ENCODE measurements at places on chromosomes 3 and 15.

- no peak for DNase-seq
These were observed 644.7 kb downstream of the OTOL1 start for GRCh38 chr3:162141272-162141791.

DNA sequence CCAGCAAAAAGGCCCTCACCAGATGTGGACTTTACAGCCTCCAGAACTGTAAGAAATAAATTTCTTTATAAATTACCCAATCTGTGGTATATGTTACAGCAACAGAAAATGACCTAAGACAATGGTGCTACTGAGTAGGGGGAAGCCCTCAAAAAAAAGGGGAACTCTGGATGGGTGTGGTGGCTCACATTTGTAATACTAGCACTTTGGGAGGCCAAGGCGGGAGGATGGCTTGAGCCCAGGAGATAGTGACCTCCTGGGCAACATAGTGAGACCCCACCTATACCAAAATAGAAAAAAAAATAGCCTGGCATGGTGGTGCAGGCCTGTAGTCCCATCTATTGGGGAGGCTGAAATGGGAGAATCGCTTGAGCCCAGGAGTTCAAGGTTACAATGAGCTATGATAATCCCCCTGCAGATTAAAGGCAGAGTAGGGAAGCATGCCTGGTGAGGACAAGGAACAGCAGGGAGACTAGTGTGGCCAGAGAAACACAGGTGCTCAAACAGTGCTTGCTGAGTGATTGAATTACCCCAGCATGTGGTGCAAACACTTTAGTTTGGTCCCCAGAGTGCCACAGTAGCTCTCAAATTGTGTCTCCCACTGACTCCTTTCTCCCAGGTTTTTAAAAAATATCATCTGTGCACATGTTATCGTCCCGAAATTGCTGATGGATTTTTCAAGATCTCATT is 13.9 kb upstream of the USP3 start:
- DNase-seq: peak; percentile 95

DNA sequence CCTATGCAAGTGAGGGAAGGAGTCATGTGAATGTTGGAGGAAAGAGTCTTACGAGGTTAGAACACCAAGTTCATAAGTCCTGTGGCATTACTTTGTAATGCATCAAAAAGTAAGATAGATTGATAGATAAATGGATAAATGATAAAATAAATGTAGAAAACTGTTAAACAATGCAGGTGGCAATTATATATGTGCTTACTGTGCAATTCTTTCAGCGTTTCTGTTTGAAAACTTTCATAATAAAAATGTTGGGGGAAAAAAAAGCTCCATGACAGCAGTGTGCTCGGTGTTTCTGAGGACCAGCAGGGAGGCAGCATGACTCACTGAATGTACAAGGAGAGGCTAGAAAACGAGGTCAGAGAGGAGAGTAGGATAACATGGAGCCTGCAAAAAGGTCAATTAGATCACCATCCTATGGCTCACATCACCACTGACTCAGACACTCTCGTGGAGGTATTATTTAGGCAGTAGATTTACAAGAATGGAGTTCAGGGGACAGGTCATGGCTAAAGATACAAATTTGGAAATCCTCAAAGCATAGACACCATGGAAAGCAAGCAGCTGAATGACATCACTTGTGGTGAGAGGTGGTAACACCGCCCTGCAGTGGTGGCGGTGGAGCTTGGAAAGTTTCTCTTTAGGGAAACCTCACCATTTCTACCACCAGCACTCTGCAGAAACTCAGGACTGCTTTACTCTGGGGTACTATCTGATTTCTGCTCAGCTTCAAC is 219.8 kb downstream of the CTNNB1 start:
- peak; percentile 7 for DNase-seq

DNA sequence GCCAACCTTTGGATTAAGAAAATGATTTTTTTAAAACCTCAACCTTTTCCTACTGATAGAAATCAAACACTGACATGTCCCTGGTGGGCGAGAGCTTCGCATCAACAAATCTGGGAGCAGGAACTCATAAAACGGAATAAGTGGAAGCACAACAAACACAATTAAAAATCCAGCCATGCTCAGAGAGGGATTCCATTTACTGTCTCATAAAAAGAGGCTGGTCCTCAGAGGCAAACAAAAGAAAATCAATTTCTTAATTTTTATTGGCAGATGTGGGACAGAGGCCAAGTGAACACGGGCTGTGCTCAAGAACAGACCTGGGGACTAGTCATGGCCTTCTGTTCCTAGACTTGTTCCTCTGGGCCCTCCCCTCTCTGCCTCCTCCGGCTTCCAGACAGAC is 214.5 kb downstream of the NTRK3 start:
- DNase-seq: no peak

GRCh38 chr3:123341871-123342630 is 106.8 kb downstream of the ADCY5 start:
- DNase-seq: no peak

DNA sequence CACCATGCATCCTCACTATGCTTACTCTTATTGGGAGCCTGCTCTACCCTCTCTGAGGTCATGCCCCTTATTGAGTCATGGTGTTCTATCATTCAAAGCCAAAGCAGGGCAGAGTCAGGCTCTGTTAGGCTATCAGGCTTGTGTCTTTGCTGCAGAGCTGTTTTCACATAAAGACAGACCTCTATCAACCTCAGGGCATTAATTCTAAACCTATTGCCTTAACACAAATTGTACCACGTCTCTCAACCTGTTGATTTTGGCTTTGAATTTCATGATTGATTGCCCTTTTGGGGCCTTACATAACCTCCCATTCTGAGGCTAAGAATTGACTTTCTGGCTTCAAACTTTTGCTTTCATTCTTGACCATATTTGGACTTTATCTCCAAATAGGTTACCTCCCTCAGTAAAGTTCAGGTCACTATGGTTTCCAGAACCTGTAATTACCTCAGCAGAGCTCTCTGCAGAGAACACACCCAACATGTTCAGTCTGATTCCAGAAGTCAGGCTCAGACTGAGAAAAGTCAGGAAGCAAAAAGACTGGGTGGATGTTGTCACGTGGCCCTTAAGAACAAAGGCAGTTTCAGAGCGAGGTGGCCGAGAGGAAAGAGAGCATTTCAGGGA is 221.4 kb upstream of the NANOGP8 start:
- no peak for DNase-seq

GRCh38 chr15:57872281-57873030 is 165.9 kb downstream of the POLR2M start:
- no peak for DNase-seq

DNA sequence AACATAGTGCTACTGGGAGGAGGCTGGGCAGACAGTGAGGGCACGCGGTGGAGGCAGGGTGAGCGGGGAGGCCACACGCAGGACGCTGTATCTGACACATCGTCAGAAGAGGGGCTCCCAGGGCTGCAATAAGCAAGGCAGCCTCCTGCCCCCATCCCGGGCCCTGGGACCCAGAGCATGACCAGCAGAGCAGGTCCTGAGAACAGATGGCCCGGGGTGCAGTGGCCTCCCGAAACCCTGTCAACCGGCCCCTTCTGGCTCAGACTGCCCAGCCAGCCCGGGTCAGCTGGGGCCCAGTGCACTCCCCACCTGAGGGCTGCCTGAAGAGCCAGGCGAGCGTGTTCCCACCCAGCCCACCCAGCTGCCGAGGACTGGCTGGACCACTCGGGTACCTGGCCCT is 37.4 kb downstream of the DNAJB8 start:
- no peak for DNase-seq

DNA sequence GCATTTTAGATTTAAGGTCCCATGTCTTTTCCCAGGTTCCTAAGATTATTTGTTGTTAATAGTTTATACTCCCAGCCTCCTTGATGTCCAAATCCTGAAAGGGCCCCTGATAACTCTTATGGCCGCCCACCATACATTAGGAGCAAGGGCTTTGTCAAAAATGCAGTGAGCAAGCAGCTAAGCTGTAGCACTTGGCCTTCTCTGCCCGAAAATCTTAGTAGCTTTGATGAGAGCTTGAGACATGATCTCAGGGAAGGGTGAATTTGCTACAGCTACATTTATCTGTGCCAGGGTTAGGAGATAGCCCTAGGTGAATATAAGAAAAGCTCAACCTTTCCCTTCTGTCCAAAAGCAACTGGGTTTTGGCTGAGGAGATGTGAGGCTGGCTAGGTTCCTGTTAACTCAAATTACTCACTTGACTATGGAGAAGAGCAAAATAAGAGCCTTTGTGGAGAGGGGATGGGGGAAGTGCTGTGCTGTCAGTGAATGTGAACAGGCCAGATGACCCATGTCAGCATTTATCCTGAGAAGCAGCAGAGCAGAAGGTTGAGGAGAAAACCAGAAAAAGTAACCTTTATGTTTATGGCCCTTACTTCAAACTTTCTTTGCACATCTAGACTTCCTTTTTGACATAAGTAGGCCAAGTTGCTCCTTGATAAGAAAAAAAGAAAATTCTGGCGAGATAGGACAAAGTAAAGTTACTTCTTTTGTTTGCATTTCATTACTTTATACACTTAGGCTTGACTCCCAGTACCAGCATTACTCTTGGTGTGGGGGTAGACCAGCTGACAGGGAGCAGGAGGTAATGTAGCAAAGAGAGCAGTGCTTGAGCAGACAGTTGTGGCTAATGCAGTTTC is 21.1 kb downstream of the MAPK6 start:
- no peak for DNase-seq

- DNase-seq: no peak
These were observed 9.6 kb upstream of the LIPH start for GRCh38 chr3:185561958-185562357.

GRCh38 chr15:90756916-90757315 is 39.8 kb downstream of the BLM start:
- DNase-seq: no peak

- DNase-seq: no peak
These were observed 9.4 kb downstream of the BTLA start for GRCh38 chr3:112489674-112490479.

DNA sequence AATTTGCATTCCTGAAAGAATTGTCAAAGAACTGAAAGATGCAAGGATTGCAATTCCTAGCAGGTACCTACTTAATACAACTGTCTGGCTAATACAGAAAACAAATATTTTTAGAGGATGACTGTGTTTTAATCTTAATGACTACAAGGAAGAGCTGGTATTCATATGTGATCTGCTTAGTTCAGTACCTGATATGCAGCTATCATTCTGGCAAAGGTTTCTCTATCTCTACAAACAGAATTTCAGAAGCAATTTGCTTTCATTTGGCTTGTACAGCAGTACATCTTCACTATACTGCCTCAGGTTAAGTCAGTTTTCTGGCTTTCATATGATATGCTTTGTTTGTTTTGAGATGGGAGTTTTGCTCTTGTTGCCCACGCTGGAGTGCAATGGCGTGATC is 51.3 kb downstream of the TBL1XR1 start:
- no peak for DNase-seq

DNA sequence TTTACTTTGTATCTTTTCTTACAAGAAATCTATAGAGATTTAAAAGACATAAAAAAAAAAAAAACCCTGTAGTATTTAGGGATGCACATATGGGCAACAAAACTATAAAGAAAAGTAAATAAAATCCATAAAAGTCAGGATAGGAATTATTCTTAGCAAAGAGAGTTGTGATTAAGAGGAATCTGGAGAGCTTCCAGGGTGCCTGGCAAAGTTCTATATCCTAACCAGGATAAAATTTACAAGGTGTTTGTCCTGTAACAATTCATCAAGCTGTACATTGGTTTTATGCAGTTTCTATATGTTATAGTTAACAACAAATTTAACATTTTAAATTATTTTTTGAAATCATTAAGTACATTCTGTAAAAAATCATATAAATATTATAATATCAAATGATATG is 7.9 kb downstream of the SECISBP2L start:
- no peak for DNase-seq

DNA sequence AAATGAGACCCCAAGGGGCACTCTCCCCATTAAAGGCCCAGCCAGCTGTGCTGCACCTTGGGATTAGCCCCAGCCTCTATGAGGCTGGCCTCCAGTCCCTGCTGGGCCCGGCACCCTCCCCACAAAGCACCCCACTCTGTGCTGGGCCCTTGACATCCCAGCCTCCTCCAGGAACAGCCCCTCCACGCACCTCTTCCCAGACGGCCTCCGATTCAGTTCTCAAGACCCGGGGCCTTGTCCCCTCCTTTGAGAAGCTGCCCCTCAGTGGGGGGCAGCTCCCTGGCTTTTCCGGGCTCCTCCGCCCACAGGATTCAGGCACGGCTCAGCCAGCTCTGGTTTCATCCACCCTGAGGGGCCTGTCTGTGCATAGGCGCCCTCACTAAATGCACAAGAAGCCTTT is 144.1 kb downstream of the LRRK1 start:
- DNase-seq: no peak

DNA sequence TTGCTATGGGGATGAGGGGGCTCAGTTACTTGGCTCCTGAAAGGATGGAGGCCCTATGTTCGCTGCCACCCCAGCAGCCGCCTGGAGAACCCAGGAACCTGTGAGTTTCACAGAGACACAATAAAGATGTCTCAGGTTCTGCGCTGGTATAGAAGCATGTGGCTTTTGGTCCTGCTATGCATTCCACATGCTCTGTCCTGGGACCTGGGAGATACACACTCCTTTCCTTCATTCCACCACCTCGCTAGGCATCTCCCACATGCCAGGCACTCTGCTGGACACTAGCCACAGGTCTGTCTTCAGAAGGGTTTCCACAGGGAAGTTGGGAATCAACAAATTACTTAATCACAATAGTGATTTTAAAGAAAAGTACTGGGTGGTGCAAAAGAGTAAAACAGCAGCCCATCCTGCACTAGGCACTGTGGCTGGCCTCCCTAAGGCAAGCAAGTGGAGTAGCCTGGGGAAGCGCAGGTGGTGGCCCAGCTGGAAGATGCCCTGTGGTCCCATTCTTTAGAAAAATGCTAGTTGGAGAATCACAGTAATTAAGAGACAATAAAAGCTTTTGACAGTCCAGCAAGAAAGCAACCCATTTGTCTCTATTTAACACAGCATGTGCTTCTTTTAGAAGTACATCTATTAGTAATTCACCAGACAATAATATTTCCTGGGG is 408.9 kb upstream of the WNT5A start:
- DNase-seq: no peak

DNA sequence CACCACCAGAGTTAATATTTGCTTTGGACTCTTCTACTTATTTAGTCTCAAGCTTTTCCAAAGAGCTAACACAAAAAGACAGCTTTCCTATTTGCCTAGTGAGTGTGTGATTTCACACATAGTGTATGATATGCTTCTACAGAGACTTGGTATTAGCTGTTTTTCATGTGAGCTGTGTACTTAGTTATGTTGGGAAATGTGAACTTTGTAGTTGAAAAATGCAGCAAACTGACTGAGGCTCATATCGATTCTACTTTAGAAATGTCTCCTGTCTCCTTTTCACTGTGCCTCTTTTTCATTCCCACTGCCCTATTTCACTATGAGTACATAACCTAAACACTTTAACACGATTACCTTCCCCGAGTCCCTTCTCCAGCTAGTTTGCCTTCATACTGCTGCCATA is 136.5 kb downstream of the ALCAM start:
- DNase-seq: no peak

- DNase-seq: no peak
These were observed 42.7 kb downstream of the CADPS start for GRCh38 chr3:62832553-62832952.

DNA sequence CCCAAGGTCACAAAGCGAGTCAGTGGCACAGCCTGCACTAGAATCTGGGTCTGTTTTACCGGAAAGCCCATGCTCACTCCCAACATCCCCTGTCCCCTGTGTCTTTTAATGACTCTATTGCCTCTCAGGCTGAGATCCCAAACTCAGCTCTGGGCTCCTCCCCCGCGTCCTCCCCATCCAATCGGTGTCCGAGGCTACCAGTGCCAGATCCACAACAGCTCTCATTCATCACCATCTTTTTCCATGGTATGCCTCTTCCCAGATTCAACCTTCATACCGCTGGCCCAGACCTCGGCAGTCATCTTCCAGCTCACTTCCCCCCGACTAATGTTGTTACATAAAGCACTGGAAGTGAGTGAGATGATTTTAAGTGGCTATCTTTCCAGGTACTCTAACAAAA is 16.1 kb upstream of the KY start:
- no peak for DNase-seq

- DNase-seq: no peak
These were observed 860.0 kb upstream of the NR2F2 start for GRCh38 chr15:95470529-95470928.

All from inflammatory macrophage treated with lipopolysaccharide for 1 hour (primary cell).